BJ (cell line): ENCODE measurements at places on chromosomes 7 and 10.

DNA sequence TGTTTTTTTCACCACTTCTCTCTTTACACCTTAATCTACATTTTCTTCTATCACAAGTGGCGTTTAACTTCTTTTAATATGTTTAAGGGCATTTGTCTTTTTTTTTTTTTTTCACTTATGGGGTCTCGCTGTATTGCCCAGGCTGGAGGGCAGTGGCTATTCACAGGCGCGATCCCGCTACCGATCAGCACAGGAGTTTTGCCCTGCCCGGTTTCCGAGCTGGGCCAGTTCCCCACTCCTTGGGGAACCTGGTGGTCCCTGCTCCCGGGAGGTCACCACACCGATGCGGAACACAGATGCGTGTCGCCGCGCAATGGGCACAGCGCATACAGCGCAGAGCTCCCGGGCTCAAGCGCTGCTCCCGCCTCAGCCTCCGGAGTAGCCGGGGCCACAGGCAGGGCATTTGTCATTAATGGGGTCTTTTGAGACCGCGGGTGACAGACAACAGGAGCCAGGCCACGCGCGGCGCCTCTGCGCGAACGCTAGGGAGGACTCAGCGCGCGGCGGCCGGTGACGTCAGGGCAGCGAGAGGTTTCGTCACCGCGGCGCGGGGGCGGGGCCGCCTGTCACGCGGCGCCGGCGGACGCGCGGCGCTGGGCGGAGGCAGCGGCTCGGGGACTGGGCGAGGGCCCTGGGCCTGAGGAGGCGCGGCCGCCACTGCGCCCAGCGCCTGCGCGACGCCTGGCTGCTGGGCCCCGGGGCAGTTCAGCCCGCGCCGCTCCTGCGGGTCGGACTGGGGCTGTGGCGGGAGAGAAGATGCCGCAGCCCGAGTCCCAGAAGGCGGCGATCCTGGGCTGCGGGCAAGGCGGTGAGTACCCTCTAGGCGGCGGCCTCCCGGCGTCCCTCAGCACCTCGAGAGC, at the start of gene GALNT11:
Gene GALNT11 (plus strand): TSS at position 598 of the 860 bp plus-strand sequence. CDS start 68,554 bp downstream, outside the sequence.
- DNase-seq = peak; percentile 20

DNA sequence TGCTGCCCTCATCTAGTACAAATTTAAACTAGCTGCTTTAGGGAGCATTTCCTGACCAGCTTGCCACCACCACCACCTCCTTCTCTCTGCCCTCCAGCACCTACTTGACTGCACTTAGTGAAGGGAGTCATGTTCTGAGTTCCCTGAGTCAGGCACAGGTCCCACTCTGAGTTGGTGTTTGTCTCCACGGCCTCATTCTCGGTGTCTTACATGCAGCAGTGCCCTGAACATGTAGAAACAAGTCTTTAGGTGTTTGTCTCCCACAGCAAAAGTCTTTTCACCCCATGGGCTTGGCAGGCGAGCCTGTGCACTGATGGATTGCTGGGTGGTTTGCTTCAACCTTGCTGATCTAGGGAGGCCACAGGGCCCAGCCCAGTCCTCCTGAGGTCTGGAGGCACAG, 16.9 kb downstream of the TSPAN14 start:
- no peak for DNase-seq

GRCh38 chr10:96138102-96138501, 8.0 kb downstream of the ZNF518A start:
- DNase-seq = no peak

- DNase-seq = no peak
Measured at GRCh38 chr7:156156734-156157408, 344.6 kb upstream of the SHH start.

GRCh38 chr10:99938563-99938962, 71.2 kb downstream of the DNMBP start:
- DNase-seq = no peak

GRCh38 chr7:51451751-51452476, 135.3 kb upstream of the COBL start:
- no peak for DNase-seq
